HAP-1 (cell line): ENCODE measurements at places on chromosomes 16 and 17.

GRCh38 chr17:33924104-33924503, 331.0 kb upstream of the CCL2 start:
- no peak for DNase-seq

GRCh38 chr16:11994143-11995119, 17.9 kb downstream of the SNX29 start:
- DNase-seq: no peak

GRCh38 chr16:83721676-83722075, 86.1 kb upstream of the HSBP1 start:
- DNase-seq: no peak

DNA sequence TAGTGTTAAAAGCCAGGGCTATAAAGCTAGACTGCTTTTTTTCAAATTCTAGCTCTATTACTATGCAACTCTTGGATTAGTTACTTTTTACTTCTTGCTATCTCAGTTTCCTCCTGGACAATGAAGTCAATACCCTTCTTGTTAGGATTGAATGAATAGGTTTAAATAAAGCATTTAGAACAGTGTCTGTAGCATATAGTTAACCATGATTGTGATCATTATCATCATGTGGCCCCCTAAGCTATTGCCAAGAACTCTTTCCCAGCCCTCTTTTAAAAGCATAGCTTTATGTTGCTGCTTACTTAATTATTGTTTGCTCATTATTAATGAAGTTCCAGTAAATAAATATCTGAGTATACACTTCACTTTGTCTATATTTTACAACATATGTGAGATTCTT, 4.5 kb downstream of the VMP1 start:
- DNase-seq: no peak

GRCh38 chr16:89217388-89218191, at the start of gene ZNF778:
ZNF778 (plus strand) TSS chr16:89217703; CDS start chr16:89221128, 3,425 bp downstream.
- DNase-seq: peak; percentile 69

GRCh38 chr16:78608305-78608776, 508.9 kb downstream of the WWOX start:
- DNase-seq: no peak

DNA sequence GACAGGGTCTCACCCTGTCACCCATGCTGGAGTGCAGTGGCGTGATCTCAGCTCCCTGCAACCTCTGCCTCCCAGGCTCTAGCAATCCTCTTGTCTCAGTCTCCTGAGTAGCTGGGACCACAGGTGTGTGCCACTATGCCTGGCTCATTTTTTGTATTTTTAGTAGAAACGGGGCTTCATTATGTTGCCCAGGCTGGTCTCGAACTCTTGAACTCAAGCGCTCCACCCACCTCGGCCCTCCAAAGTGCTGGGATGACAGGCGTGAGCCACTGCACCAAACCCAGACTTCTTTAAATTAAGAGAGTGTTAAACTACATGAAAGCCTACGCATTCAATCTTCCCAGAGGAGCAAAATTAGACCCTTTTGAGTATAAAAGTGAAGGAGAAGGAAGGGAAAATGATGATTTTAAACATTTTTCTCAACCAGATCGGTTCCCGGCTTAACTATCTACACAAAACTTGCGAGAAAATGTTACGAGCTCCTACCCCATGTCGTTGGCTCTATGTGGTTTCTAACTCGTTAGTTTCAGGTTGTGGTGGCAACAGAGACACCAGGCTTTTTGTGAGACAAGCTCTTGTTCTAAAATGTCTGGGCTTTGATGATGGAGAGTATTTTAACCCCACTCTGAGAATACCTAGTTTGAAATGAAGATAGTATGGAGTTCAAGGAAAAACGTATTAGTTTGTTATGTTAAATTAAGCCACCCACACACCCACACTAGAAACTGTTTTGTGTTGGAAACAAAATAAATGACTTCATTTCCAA, 26.3 kb downstream of the STAT5B start:
- DNase-seq: no peak

- no peak for DNase-seq
Observed at GRCh38 chr16:50664270-50664669, 16.8 kb downstream of the SNX20 start.

GRCh38 chr17:9269350-9270035, 248.2 kb downstream of the NTN1 start:
- DNase-seq: no peak

DNA sequence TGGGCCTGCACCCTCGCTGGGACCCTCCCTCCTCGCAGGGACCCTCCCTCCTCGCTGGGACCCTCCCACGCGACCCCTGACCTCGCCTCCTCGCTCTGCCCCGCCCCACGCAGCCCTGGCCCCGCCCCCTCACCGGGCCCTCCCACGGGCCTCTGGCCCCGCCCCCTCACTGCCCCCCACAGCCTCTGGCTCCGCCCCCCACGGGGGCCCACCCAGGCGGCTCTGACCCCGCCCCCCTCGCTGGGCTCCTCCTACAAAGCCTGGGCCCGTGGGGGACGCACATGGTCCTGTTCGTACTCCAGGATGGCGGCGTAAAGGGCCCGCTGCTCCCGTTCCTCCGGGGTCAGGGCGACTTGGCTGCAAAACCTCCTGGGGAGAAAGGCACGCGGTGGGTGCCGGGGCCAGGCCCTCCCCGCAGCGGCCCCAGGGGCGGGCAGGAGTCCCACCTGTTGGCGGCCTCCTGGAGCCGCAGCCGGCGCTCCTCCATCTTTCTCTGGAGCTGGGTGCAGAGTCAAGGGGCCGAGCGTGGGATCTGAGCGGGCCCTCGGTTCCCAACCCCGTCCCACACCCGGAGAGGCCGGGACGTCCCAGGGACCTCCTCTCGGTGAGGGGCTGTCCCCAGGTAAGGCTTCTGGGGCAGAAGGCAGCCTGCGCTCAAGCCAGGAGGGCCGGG, 9.0 kb downstream of the VPS9D1 start:
- peak; percentile 51 for DNase-seq

DNA sequence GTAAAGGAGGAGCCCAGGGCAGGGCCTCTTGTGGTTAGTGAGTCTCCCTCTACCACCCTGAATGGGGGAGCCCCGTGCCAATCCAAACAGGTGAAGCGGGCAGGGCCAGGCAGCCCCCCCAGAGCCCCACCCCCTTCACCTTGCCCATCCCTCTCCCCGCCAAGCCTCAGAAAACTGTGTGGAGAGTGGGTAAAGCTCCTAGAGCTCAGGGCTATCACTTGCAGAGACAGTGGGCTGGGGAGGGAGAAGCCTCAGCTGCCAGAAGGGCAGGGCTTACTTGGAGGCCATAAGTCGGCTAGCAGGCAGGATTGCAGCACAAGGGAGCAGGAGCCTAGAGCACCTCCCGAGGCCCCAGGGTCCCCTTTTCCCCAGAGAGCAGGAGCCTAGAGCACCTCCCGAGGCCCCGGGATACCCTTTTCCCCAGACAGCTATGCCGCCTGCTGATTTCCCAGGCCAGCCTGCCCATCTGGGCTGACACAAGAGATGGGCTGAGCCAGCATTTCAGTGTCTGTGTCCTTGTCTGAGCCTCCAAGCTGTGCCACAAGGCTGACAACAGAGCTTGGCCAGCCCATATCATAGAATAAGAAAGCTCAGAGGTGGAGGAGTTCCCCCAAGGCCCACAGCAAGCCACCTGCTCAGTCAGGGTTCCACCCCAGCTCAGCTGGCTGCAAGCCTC, 6.7 kb upstream of the KRT14 start:
- no peak for DNase-seq

- no peak for DNase-seq
Observed at GRCh38 chr16:84450176-84450865, 54.1 kb downstream of the MEAK7 start.

DNA sequence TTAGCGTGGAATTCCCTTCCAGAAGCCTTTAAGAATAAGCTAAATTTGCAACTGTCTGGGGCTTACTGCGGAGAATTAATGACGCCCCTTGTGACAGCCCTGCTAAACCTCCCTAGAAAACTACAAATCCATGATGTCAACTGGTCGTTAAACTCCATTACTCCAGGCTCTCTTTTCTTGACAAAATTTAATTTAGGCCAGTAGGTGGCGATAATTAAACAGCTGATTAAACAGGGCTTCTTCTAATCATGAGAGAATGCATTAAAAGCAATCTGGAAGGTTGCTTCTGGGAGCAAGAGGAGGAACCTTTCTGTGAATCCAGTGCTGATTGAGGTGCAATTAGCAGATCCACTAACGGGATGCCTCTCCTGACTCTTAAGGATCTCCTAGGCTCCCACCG, 8.1 kb upstream of the NLRP1 start:
- DNase-seq: peak; percentile 38

- DNase-seq: no peak
Observed at GRCh38 chr17:16129441-16130205, 85.7 kb downstream of the NCOR1 start.

GRCh38 chr17:36545077-36545464, 352 bp downstream of the GGNBP2 start:
- no peak for DNase-seq

DNA sequence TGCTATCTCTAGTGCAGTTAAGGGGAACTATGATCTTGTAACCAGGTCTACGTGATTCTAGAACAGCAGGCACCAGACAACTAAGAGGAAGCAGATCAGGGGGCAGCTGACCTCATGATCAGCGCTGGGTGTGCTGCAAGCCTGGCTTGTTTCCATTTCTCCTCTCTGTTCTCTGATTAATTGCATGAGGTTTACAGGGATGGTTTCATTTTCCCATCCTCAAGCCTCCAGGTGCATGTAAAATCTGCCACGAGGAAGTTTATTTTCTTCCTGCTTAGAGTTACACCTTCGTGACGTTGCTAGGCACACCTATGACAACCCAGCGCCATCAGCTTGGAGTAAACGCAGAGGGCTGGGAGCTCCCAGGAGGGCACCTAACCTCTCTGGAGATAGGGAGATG, 4.3 kb upstream of the NUPR1 start:
- no peak for DNase-seq

- DNase-seq: no peak
Observed at GRCh38 chr16:817001-817906, 16.7 kb upstream of the GNG13 start.

DNA sequence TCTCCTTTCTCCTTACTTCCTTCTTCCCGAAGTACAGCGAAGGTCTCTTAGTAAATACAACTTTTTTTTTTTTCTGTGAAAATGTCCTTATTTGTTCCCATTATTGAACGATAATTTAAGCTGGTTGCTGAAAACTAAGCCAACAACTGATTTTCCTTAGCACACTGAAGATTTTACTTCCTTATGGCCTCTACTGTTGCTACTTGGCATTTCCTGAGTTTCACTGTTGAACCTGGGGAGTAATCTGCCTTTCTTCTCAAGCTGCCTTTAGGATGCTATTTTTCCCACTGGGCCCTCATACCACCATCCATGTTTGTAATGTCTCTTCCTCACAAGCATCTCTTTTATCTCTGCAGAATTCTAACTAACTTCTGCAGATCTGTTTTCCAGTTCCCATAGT, 26.1 kb downstream of the UBE2O start:
- no peak for DNase-seq

DNA sequence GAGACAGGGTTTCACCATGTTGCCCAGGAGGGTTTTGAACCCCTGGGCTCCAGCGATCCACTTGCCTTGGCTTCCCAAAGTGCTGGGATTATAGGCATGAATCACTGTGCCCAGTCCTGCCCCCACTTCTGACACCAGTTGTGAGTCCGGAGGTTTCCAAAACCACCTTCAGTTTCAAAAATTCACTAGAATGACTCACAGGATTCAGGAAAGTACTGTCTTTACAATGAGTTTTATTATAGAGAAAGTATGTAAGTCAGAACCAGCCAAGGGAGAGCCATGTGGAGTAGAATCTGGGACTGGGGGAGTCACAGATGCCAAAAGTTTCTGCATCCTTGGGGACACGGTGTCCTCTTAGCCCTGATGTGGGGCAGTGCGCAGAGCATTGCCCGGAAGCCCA, 55.1 kb downstream of the PLD6 start:
- DNase-seq: no peak

- DNase-seq: peak; percentile 69
Observed at GRCh38 chr17:42720996-42721583, 23.8 kb downstream of the EZH1 start.

DNA sequence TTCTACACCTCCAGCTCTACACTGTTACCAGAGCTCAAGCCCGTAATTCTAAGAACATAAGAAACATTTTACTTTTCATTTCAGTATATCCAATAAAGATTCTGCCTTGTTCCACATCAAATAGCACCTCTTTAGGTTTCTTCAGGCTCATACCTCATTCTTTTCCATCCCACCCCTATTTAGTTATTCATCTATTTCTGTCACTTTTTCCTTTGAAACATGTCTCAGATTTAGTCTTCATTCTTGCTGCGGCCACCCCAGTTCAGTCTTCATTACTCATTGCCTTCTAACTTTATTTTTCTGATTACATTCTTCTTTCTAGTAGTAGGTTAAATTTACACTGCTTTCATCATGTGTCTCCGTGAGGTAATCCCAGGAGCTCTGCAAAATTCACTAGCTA, 33.5 kb downstream of the PPM1E start:
- DNase-seq: no peak

DNA sequence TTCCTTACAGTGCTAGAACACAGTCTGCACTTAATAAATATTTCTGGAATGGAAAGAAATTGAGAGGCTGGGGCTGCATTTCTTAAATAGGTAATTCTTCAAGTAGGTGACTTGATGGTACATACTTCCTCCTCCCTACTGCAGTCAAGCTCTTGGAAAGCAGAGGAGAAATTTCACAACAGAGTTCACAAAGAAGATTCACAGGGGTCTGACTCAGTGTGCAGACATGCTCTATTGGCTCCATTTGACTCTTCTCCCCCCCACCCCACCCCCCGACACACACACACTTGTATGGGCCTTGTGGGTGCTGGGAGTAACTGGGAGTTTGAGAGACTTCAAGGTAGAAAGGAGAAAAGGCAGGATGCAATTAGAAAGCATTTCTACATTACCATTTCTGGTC, 6.2 kb upstream of the MYOCD start:
- DNase-seq: no peak

- DNase-seq: no peak
Observed at GRCh38 chr17:70878879-70879278, 709.5 kb downstream of the KCNJ2 start.

GRCh38 chr17:17493249-17493985, 2.8 kb downstream of the RASD1 start:
- DNase-seq: peak; percentile 30

DNA sequence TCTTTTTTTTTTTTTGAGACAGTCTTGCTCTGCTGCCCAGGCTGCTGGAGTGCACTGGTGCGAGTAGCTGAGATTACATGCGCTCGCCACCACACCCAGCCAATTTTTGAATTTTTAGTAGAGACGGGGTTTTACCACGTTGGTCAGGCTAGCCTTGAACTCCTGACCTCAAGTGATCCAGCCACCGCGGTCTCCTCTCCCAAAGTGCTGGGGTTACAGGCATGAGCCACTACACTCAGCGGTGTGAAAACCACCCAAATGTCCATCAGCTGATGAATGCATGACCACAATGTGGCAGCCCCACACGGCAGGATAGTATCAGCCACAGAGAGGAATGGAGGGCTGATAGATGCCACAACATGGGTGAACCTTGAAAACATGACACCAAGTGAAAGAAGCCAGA, 2.1 kb downstream of the P2RX5 start:
- DNase-seq: no peak

GRCh38 chr16:76175718-76176117, 101.5 kb upstream of the CNTNAP4 start:
- DNase-seq: no peak

DNA sequence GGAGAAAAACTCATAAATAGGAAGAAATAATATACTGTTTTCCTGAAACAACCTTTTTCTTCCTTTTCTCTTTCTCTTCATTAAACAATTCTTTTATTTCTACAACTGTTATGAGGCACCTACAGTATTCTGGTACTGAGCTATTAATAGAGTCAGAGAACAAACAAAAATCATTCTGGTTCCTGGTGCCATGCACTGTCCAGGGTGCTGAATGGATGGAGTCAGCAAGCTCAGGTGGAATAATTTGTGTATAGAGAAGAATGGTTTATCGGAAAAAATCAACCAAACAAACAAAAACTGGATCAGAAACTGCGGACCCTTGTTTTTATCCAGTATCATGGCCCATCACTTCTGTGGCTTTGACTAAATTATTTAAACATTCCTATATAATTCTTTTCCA, 430.3 kb upstream of the GOT2 start:
- no peak for DNase-seq
